ENCODE measurements at places on chromosomes 6 and 20.

DNA sequence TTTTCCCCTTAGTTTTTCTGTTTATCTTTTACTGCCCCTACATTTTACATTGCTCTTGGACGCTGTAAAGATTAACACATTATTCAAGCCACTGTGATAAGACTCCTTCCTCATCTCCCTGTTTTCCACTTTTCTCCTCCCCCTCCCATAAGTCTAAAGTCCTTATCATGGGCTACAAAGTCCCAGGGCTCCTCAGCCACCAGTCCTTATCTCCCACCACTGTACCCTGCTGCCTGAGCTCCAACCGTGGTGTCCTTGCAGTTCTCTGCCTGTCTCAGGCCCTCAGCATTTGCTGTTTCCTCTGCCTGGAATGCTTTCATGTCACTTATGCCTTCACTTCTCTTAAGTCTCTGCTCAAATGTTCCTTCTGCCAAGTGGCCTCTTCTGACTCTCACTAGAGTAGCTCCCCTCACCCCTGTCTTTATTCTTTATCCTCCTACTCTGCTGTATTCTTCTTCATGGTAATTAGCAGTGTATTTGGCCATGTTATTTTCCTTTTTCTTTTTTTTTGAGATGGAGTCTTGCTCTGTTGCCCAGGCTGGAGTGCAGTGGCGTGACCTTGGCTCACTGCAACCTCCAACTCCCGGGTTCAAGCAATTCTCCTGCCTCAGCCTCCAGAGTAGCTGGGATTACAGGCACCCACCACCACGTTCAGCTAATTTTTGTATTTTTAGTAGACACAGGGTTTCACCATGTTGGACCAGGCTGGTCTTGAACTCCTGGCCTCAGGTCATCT, 10.8 kb upstream of the LATS1 start:
- no peak for ATAC-seq

GRCh38 chr6:52491203-52492069, 71.3 kb downstream of the EFHC1 start:
- no peak for ATAC-seq

DNA sequence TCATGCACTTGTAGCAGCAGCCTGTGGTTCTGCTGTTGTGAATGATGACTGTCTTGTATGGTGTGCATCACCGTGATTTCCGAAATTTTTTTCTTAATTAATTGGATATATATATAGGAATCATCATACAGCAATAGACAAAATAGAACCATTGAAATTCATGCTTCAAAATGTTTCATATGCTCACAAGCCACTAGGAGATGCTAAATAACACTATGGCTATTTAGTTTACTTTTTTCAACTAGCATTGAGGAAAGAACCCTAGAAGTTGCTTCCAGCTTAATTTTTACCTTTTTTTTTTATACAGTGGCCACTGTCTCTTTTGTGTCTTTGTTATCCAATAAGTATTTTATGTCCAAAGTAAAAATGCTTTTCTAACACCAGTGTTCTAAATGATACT, 485.4 kb downstream of the CDKAL1 start:
- ATAC-seq: no peak

- no peak for ATAC-seq
Observed at GRCh38 chr20:51237791-51238190, 214.9 kb upstream of the KCNG1 start.

GRCh38 chr20:58565461-58566175, 50.4 kb upstream of the APCDD1L start:
- no peak for ATAC-seq

DNA sequence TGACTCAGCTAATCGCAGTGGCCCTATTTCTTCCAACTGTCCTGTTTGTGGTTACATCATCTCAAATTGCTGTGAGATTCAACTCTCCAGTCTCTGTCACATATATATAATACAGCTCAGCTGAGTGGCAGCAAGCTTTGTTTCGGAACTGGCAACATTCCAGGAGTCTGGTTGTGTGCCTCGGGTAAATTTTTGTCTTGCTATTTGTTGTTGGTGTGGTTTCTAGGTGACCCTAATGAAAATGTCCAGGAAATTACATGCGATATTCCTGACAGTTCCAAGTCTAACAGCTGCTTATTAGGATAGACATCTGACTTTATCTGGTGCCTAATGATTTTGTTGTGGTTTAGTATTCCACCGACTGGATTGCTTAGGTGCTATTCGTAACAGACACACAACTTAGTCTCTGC, 581.8 kb downstream of the CD109 start:
- ATAC-seq: no peak

DNA sequence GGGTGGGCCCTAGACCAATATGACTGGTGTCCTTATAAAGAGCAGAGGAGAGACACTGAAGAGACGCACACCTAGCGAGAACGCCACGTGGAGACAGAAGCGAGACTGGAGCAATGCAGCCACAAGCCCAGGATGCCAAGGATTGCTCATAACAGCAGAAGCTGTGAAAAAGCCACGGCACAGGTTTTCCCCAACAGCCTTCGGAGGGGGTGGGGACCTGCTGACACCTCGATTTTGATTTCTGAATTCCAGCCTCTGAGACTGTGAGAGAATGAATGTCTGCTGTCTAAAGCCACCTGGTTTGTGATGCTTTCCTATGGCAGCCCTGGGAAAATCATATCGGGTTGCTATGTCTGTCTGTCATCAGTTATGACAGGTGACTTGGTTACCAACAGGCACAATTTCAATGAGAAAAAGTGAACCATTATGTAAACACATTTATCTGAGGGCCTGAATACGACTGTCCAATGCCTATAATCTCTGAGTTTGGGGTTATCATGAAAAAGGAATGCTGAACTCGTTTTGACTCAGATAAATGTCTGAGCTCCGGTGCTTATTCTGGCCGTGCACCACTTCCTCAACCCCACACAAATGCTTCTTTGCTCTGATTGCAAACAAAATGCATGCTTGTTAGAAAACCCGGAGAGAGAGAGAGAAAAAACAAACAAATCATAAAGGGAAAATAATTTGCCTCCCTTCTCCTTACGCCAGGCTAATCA, 769.7 kb downstream of the PTPRT start:
- no peak for ATAC-seq

- ATAC-seq: no peak
Observed at GRCh38 chr6:11011787-11012234, 32.3 kb downstream of the ELOVL2 start.

GRCh38 chr20:63552481-63553249, 1.3 kb upstream of the FNDC11 start:
- peak; percentile 30 for ATAC-seq

DNA sequence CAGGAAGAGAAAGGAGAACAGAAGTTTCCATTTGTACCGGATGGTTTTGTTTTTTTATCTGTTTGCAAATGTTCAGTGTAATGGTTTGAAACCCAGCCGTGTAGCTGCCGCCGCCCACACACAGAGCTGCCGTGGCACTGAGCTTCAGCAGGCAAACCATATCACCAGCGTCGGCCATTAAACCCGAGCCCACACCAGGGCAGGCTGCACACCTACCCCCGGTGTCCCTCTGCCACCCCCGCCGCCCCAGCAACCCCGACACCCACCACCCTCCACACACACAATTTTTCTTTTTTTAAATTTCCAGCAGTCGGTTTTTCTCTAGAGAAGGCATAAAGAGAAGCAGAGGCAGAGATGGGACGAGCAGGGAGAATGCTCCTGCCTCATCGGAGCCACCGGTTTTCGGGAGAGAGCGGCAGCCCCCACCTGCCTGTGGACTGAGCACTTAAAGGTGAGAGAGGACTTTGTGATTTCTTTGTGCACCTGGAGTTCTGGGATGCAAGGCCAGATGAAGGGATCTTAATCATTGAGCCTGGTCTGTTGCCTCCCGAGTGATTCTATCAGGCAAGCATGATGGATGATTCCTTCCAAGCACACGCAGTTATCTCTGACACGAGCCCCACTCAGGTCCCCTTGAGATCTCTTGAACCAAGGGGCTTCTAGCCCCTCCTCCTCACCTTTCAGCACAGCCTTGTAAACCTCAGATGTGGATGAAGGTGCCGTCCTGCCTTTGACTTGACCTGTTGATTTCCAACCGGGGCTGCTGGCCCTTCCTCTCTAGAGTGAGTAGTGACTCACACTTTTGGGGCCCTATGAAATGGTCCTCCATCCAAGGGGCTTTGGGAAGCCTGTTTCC, 17.5 kb upstream of the ZNF831 start:
- ATAC-seq: peak; percentile 51

DNA sequence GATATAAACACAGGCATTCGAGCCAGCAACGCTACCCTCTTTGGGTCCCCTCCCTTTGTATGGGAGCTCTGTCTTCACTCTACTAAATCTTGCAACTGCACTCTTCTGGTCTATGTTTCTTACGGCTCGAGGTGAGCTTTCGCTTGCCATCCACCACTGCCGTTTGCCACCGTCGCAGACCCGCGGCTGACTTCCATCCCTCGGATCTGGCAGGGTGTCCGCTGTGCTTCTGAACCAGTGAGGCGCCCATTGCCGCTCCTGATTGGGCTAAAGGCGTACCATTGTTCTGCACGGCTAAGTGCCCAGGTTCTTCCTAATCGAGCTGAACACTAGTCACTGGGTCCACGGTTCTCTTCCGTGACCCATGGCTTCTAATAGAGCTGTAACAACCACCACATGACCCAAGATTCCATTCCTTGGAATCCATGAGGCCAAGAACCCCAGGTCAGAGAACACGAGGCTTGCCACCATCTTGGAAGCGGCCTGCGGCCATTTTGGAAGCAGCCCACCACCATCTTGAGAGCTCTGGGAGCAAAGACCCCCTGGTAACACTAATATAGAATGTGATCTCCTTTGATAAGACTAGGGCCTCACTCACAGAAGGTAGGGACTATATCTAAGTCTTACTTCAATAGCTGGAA, 973 bp downstream of the UBD start:
- ATAC-seq: no peak

- ATAC-seq: no peak
Observed at GRCh38 chr6:169933251-169933821, 181.9 kb downstream of the ERMARD start.

DNA sequence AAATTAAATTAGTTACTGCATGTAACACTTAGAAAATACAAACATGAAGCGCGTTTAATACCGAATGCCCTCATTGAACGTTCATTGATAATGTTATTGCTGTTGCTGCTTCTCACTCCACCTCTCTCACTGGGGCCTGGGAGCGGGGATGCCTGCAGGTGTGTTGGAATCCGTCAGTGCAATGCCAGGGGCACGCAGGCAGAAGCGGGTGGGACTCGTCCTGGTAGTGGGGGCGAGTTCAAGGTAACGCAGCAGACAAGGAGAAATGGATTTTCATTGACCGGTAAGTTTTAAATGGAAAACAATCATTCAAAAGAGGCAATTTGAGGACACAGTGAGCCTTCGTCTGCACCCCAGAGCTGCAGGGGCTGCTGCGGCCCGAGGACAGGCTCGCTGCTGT, 71.2 kb upstream of the AFDN start:
- no peak for ATAC-seq

DNA sequence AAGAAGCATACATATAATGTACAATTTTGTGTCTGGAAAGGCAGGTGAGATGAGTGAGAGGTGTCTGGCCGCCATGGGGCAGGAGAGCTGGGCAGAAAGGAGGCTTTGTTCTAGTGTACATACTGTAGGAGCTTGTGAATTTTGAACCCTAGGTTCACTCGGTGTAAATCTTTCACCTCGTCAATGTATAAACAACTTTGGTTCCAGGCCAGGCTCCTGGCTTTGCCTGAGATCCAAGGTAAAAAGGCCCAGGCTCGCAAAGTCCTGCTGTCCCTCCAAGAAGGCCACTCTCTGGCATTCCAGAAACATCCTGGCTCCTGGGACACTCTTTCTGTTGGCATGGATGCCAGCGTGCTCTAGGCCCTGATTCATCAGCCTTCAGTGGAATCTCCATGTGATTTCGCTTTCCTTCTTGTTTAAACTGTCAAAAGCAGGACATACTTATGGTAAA, 7.1 kb upstream of the SLC22A7 start:
- no peak for ATAC-seq

- no peak for ATAC-seq
Observed at GRCh38 chr6:82397962-82398692, 34.5 kb downstream of the TPBG start.

DNA sequence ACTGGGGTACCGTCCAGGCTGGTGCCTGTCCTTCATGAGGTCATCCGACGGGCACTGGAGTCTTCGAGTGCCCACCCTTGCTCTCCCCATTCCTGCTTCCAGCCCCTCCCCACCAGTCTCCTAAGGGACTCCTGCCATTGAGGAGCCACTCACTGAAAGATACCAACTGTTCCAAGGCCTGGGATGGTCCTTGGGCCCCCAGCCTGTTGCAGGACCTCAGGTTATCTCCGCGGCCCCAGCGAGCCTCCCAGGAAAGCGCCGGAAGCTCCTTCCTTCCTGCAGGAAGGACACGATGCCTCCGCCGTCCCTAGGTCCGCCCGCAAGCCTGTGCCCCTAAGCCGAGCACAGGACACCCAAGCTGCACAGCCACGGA, 1.2 kb downstream of the NKAIN4 start:
- no peak for ATAC-seq

DNA sequence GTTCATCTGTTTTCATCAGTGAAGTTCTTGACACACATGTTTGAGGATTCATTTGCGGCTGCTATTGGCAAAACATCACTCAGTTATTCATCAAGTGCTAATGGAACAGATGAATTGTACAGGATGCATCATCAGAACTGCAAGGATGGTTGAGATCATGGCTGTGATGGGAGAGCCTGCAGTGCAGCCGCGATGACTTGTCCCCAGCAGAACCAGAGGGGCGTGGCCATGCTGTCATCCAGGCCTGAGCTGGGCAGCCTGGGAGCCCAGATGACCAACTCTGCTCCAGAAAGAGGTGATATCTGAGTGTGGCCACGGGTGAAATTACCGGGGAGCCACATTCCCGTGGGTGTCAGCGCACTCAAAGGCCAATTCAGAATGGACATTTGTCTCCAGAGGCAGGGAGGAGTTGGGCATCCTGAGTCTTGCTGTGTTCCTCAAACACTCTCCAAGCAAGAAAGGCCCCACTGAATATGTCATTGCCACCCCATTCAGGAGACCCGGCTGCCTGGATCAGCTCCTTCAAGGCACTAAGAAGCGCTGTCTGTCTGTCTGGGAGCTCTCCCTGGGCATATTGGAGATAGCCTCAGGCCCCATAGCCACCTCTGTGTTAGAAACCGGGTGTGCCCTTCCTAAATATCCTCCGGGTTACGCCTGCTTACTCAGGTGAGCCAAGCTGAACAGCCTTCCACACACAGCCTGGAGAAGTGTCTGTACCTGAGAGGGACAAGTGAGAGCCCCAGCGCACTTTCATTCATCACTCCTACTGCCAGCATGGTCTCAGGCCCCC, 66.7 kb downstream of the SYNDIG1 start:
- ATAC-seq: no peak

- no peak for ATAC-seq
Observed at GRCh38 chr6:122631571-122632249, 21.5 kb downstream of the PKIB start.

- no peak for ATAC-seq
Observed at GRCh38 chr6:157164972-157165371, 158.3 kb downstream of the TMEM242 start.

DNA sequence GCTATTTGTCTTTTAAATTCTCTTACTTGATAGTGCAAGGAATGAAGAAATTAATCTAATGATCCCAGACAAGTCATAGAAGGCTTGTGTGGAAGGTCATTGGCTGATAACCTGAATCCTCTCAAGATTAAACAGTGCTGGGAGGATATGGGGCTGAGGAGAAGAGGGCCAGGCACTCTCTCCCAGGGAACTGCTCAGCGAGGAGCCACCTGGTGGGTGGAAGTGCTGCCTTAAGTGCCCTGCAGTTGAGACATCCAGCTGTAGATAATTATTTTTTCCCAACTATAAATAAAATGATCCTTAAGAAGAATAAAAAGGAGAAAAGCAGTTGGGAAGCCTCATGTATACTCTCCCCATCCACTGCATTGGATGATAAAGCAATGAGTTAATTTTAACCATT, 47.9 kb downstream of the BTBD3 start:
- ATAC-seq: no peak
